ENCODE measurements at places on chromosomes 11 and 22. TPM values are rescaled to one million over a fixed set of nuclear protein-coding genes. Genes with fewer than 3 reads are reported as not detected.

Gene MCAT
- 12.9 TPM for total RNA-seq

Gene OR10A2
- total RNA-seq: not detected

Gene HORMAD2
- total RNA-seq: not detected

Gene ACR
- total RNA-seq: 0.14 TPM

Gene TCIRG1
- total RNA-seq: 21.5 TPM

Gene CLCF1
- total RNA-seq: 3.2 TPM

Gene VWCE
- total RNA-seq: 0.57 TPM

Gene TTC36
- total RNA-seq: 1.3 TPM

Gene MICALL1
- total RNA-seq: 231 TPM

Gene PPM1F
- total RNA-seq: 39.2 TPM

Gene OR52I1
- total RNA-seq: not detected

Gene CASP5
- total RNA-seq: 0.50 TPM

Gene LRRC75B
- 6.5 TPM for total RNA-seq

Gene SYT9
- total RNA-seq: not detected

Gene SLC22A12
- not detected for total RNA-seq

Gene SLC7A4
- 0.68 TPM for total RNA-seq

Gene GGT5
- under 0.01 TPM for total RNA-seq

Gene ANO1
- total RNA-seq: 38.4 TPM

Gene FAM227A
- 1.4 TPM for total RNA-seq

Gene MYRF
- total RNA-seq: under 0.01 TPM

Gene RAG2
- total RNA-seq: not detected

Gene GAS2
- 1.4 TPM for total RNA-seq

Gene CLDN5
- not detected for total RNA-seq

Gene MUC6
- not detected for total RNA-seq

Gene KCNJ5
- total RNA-seq: 2.7 TPM

Gene NXPE2
- total RNA-seq: not detected

Gene CDON
- total RNA-seq: 5.3 TPM

Gene OR10D3
- not detected for total RNA-seq

Gene OR5B21
- not detected for total RNA-seq

Gene SCUBE2
- total RNA-seq: 0.07 TPM

Gene SCGB1A1
- not detected for total RNA-seq

Gene C22orf31
- not detected for total RNA-seq

Gene PTGDR2
- 0.07 TPM for total RNA-seq

Gene OMP
- not detected for total RNA-seq

Gene PPME1
- total RNA-seq: 20.2 TPM

Gene ENTHD1
- not detected for total RNA-seq

Gene SOX10
- not detected for total RNA-seq

Gene SHISA8
- not detected for total RNA-seq

Gene CDCA5
- total RNA-seq: under 0.01 TPM

Gene ANKK1
- total RNA-seq: 2.3 TPM

All from nasal cavity respiratory epithelium epithelial cell of viscerocranial mucosa (primary cell).